Activated CD4-positive, alpha-beta memory T cell treated with anti-CD3 and anti-CD28 coated beads for 36 hours (primary cell): ENCODE measurements at places on chromosomes 12 and 14. TPM values are rescaled to one million over a fixed set of nuclear protein-coding genes. Genes with fewer than 3 reads are reported as not detected.

DNA sequence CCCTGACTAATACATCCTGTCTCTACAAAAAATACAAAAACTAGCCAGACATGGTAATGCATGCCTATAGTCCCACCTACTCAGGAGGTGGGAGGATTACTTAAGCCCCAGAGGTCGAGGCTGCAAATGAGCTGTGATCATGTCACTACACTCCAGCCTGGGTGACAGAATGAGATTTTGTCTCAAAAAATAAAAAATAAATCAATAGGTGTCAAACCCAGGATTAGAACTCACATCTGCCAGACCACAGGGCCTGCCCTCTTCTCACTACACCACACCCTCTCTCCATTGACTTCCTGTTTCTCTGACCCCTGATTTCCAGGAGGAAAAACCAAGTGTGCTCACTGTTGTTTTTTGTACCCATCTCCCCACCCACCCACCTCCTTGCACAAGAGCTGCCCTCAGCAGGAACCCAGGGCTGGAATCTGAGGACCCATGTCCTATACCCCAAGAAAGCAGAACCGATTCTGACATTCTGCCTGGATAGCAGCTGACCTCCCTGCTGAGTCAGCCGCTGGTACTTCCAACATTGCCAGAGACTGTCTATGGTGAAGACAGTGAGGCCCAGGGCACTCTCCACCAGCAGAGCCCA, 6.2 kb downstream of the CMKLR1 start:
- no peak overlapping the region for H3K27ac ChIP-seq
- peaks cover 3% of the 10 kb centered on the region for H3K27me3 ChIP-seq
- no peak for DNase-seq
- no peak overlapping the region for H3K4me3 ChIP-seq
- no peaks in the 10 kb centered on the region for H3K36me3 ChIP-seq

DNA sequence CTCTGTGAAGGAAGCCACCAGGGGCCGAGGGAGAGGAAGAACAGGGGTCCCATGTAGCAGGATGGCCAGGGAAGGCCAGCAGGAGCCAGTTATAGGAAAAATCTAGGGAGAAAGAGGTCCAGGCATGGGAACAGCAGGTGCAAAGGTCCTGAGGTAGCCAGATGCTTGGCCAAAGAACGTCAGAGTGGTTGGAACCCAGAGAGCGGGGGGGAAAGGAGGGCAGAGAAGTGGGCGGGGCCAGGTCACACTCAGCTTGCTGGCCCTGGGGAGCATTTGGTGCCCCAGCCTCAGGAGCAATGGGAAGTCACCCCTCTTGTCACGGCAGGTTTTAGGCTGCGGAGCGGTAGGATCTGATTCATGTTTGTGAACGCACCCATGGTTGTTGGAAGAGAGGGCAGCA, 180.5 kb downstream of the PHETA1 start:
- H3K27me3 ChIP-seq = no peaks in the 10 kb centered on the region
- no peak for DNase-seq
- H3K4me3 ChIP-seq = no peak overlapping the region
- no peak overlapping the region for H3K27ac ChIP-seq

DNA sequence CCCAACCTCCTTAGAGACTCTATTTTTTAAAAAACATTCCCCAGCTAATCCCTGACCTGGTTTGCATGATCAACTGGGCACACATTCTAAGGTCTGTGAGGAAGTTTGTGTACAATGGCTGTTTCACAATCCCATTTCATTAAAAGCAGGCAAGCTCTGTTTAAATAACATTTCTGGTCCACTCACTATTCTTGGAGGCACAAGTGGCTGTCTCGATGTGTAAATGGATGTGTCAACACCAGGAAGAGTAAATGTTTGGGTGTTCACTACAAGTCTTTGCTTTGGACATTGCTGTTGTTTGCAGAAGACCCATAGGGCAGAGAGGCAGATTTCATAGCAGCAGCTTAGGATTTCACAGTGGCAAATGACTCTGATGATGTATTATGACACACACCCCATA, 98.3 kb downstream of the PDZRN4 start:
- H3K36me3 ChIP-seq = no peaks in the 10 kb centered on the region
- no peak for DNase-seq
- H3K27ac ChIP-seq = no peak overlapping the region
- no peak overlapping the region for H3K4me3 ChIP-seq
- no peaks in the 10 kb centered on the region for H3K27me3 ChIP-seq
- H3K4me1 ChIP-seq = no peaks in the 10 kb centered on the region

GRCh38 chr12:94586589-94587259, 63.6 kb downstream of the TMCC3 start:
- no peaks in the 10 kb centered on the region for H3K36me3 ChIP-seq
- H3K27me3 ChIP-seq = peaks cover 6% of the 10 kb centered on the region
- no peak overlapping the region for H3K27ac ChIP-seq
- no peak for DNase-seq
- no peak overlapping the region for H3K4me3 ChIP-seq

GRCh38 chr12:120228041-120228290, 27.1 kb upstream of the RPLP0 start:
- DNase-seq = no peak
- peak overlapping the region; percentile 64 for H3K27ac ChIP-seq

GRCh38 chr14:89564989-89565388, 148.0 kb upstream of the FOXN3 start:
- H3K4me3 ChIP-seq = no peak overlapping the region
- peaks cover 2% of the 10 kb centered on the region for H3K36me3 ChIP-seq
- H3K4me1 ChIP-seq = peaks cover 34% of the 10 kb centered on the region

DNA sequence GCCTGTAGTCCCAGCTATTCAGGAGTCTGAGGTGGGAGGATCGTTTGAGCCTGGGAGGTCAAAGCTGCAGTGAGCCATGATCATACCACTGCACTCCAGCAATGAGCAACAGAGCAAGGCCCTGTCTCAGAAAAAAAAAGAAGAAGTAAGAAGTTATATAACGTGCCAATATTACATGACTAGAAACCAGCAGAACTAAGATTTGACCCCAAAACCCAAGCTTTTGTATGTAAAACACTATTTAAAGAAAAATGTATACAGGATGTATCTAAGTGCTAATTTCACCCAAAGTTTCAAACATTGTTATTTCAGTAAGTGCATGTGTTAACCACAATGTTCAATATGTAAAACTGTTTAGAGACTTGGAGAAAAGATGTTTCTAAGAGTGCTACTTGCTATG, 94.7 kb downstream of the SLC5A8 start:
- H3K27me3 ChIP-seq = no peaks in the 10 kb centered on the region
- no peak overlapping the region for H3K27ac ChIP-seq
- DNase-seq = no peak
- no peak overlapping the region for H3K4me3 ChIP-seq
- no peaks in the 10 kb centered on the region for H3K36me3 ChIP-seq
- H3K4me1 ChIP-seq = no peaks in the 10 kb centered on the region

GRCh38 chr14:102370305-102370809, 7.6 kb downstream of the TECPR2 start:
- DNase-seq = no peak
- no peak overlapping the region for H3K4me3 ChIP-seq
- no peaks in the 10 kb centered on the region for H3K36me3 ChIP-seq
- no peak overlapping the region for H3K27ac ChIP-seq

- H3K27ac ChIP-seq = no peak overlapping the region
- no peaks in the 10 kb centered on the region for H3K27me3 ChIP-seq
- DNase-seq = no peak
- peaks cover 48% of the 10 kb centered on the region for H3K4me1 ChIP-seq
- no peak overlapping the region for H3K4me3 ChIP-seq
These were observed 34.7 kb upstream of the AP4S1 start for GRCh38 chr14:30990770-30991169.

The KRT6C gene
- not detected for total RNA-seq

The KCNA5 gene
- total RNA-seq = not detected

- no peak overlapping the region for H3K4me3 ChIP-seq
- H3K4me1 ChIP-seq = no peaks in the 10 kb centered on the region
- H3K36me3 ChIP-seq = no peaks in the 10 kb centered on the region
- no peak overlapping the region for H3K27ac ChIP-seq
These were observed 993 bp downstream of the CCDC196 start for GRCh38 chr14:66487164-66487563.

DNA sequence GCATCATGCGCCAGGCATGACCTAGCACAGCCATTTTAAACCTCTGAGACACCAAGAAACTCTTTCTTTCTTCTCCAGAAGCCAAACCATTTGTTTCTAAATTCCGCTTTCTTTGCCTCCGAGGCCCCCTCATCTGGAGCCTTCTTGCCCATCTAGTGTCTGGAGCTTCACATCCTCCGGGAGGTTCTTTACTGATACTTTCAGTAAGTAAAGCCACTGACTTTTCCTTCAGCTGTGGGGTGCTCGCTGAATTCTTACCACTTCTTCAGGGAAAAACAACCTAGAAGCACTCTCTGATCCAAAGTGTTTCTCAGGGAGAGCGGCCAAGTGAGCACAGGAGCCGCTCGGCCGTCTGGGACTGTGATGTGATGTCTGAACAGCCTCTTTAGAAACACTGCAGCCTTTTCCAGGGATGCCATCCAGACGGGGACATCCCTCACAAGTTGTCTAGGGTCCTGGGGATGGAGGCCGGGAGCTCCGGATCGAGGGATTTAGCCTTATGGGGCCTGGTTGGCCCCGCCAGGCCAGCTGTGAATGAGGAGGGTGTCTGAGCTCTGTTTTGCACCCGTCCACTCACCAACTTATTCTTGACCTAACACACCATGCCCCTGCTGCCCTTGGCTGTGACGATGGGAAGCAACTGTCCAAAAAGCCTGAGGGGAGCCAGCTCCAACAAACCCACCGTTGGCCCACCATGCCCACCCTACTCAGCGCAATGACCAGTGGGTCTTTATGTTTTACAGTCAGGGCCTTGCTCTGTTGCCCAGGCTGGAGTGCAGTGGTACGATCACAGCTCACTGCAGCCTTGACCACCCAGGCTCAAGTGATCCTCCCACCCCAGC, 160.6 kb downstream of the ZFP36L1 start:
- H3K4me3 ChIP-seq = no peak overlapping the region
- H3K27me3 ChIP-seq = no peaks in the 10 kb centered on the region
- peaks cover 14% of the 10 kb centered on the region for H3K4me1 ChIP-seq
- no peaks in the 10 kb centered on the region for H3K36me3 ChIP-seq
- H3K27ac ChIP-seq = no peak overlapping the region

DNA sequence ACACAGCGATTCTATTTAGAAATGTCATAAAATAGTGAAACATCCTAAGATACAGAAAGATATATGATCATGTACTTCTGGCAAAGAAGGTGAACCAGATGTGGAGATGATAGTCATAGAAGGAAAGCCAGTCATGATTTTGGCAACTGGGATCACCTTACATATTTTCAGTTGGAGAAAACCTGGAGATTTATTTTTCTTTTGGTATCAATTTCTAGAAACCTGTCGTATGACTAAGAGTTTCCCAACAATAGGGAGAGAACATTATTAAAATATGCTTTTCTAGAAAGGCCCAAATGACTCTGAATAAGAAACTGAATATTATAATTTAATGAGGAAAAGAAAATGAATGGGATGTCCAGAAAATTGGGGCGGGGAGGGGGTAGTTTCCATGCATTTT, 396.4 kb downstream of the ZFP36L1 start:
- H3K27ac ChIP-seq = no peak overlapping the region
- H3K36me3 ChIP-seq = no peaks in the 10 kb centered on the region
- DNase-seq = no peak
- peaks cover 2% of the 10 kb centered on the region for H3K4me1 ChIP-seq
- H3K27me3 ChIP-seq = no peaks in the 10 kb centered on the region

The KRT86 gene
- total RNA-seq = 0.12 TPM

The ORAI1 gene
- 43.2 TPM for total RNA-seq

The RFLNA gene
- not detected for total RNA-seq

The KCNK10 gene
- not detected for total RNA-seq

The SDR9C7 gene
- total RNA-seq = not detected

- no peaks in the 10 kb centered on the region for H3K36me3 ChIP-seq
- no peaks in the 10 kb centered on the region for H3K27me3 ChIP-seq
- H3K27ac ChIP-seq = no peak overlapping the region
- no peak overlapping the region for H3K4me3 ChIP-seq
- no peak for DNase-seq
These were observed 164.8 kb downstream of the NPAS3 start for GRCh38 chr14:33103489-33103888.

DNA sequence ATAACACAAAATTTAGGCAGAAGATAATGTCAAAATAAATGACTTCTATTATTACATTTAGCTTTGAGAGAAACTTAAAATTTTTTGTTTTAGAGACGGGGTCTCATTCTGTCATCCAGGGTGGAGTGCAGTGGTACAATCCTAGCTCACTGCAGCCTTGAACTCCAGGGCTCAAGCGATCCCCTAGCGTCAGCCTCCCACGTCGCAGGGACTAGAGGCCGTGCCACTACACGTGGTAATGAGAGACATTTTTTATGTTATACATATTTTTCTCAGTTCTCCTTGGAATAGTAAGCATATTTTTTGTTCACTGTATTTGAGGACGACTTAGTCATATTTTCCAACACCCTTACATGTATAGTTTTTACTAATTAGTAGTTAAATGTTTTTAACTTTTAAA, 21.5 kb upstream of the NUDT4 start:
- no peak overlapping the region for H3K27ac ChIP-seq
- H3K36me3 ChIP-seq = no peaks in the 10 kb centered on the region
- no peak overlapping the region for H3K4me3 ChIP-seq
- DNase-seq = no peak
- H3K4me1 ChIP-seq = no peaks in the 10 kb centered on the region

DNA sequence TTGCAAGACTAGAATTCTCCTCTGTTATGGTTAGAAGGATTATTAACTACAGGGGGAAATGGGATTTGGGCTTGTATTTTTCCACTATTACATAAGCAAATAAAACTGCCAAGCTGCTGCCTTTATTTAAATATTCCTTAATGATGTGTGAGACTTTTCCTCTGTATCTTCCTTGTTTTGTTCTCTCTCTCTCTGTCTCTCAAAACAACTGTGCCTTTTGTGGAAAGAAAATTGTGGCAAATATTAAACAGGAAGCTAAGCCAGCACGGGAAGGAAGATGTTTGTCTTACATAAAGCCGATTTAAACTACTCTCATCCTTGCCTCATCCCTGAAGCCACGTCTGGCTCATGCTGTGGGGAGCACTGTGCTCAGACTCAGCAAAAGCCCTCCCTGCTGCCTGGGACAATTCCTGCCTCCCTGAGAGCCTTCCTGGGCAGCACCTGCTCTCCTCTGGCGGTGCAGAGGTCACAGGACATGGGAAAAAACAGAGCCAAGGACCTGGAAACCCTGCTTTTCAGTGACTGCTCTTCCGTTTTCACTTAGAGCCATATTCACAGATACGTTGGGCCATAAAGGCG, 237.2 kb downstream of the SLC15A4 start:
- DNase-seq = no peak
- H3K36me3 ChIP-seq = no peaks in the 10 kb centered on the region
- H3K27ac ChIP-seq = no peak overlapping the region
- no peaks in the 10 kb centered on the region for H3K27me3 ChIP-seq
- no peaks in the 10 kb centered on the region for H3K4me1 ChIP-seq
- H3K4me3 ChIP-seq = no peak overlapping the region

The PIK3C2G gene
- not detected for total RNA-seq

- peaks cover 47% of the 10 kb centered on the region for H3K4me1 ChIP-seq
- peaks cover 20% of the 10 kb centered on the region for H3K36me3 ChIP-seq
- H3K27me3 ChIP-seq = no peaks in the 10 kb centered on the region
- H3K4me3 ChIP-seq = no peak overlapping the region
These were observed 55.7 kb downstream of the PCNX1 start for GRCh38 chr14:70962935-70963334.
